Activated CD4-positive, alpha-beta T cell treated with anti-CD3 and anti-CD28 coated beads for 48 hours (primary cell): ENCODE measurements at places on chromosomes 3 and 15.

- DNase-seq: no peak
These were observed 620 bp upstream of the PYGO1 start for GRCh38 chr15:55588815-55589115.

- DNase-seq: peak; percentile 33
These were observed 41.5 kb downstream of the HRH1 start for GRCh38 chr3:11195721-11196332.

DNA sequence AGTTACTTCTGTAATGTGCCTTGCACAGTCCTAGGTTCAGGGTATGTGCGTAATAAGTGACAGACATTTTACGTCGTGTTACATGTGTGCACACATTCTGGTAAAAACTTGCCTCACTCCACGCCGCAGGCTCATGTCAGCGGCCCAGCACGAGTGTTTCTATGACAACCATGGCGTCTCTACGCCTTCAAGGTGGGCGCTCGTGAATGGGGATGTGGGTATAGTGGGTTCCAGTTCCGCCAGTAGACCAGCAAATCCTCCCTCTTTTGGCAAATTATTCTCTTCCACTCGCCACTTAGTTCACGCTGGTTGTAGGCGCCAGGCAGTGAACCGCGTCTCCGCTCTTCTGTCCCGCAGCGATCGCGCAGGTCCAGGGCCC, 40.3 kb downstream of the CHST14 start:
- DNase-seq: peak; percentile 19

GRCh38 chr3:132399054-132399929, 18.0 kb upstream of the DNAJC13 start:
- peak; percentile 36 for DNase-seq
